ENCODE measurements at places on chromosomes 3 and 15. TPM values are rescaled to one million over a fixed set of nuclear protein-coding genes. Genes with fewer than 3 reads are reported as not detected.

DNA sequence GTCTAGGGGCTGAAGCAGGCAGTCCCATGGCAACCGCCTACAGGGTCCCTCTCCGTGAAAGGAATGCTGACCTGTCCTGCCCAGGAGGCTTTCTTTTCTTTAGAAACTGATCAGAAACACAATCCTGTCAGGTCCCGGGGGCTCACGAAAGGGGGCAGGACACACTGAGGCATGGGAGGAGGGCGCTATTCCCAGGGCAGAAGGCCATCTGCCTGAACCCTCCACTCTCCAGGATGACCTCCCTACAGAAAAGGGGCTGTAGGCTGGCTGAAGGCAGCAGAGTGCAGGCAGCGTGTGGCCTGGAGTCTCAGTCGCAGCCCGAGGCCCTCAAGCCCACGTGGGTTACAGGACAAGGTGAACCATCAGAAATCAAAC lies 18.4 kb upstream of the LRRK1 start:
- DNase-seq: peak; percentile 40

DNA sequence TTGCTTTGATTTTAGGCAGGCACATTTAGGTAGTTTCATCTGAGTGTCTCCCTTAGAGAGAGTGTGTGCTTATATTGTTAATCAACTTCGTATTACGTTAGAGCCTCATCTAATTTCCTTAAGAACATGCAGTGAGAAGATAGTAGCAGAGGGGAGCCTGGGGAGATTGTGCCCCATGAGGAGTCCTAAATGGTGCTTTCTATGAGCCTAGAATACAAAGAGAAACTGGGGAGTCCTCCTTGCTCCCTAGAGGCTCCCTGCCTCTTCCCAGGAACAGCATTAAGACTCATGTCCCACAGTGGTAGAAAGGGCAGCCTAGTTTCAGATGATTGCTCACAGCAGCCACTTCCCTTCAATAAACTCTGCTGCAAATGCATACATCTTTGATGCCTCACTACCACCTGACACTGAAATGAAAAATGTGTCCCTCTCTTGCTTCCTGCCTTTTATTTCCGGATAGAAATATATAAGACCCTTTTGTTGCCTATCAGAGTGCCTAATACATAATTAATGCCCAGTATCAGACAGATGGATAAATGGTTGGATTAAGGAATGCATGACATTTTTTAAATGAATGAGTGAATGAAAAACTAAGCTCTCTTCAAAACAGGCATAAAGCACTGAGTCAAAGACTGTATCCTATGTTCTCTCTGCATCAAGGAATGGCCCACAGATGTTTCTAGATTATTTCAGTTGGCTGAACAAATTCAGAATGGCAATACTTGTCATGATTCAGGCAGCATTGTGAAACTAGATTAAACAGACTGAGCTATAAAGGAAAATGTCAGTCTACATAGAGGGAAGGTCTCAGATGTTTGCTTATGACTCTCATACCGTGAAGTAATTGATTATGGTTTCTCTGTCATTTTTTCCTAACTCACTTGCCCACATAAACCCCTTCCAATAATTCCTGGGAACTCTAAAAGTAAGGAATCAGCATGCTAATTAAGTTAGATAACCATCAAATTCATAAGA lies 362.1 kb downstream of the LRRC3B start:
- no peak for DNase-seq

- no peak for DNase-seq
These were observed 129.7 kb downstream of the PROS1 start for GRCh38 chr3:93843981-93844380.

PLS1 gene
- 284 TPM for total RNA-seq

COL6A6 gene
- total RNA-seq: not detected

KNL1 gene
- 6.6 TPM for total RNA-seq
